ENCODE measurements at places on chromosomes 4 and X.

GRCh38 chr4:154521607-154522006 lies 28.6 kb downstream of the PLRG1 start:
- no peak for DNase-seq

DNA sequence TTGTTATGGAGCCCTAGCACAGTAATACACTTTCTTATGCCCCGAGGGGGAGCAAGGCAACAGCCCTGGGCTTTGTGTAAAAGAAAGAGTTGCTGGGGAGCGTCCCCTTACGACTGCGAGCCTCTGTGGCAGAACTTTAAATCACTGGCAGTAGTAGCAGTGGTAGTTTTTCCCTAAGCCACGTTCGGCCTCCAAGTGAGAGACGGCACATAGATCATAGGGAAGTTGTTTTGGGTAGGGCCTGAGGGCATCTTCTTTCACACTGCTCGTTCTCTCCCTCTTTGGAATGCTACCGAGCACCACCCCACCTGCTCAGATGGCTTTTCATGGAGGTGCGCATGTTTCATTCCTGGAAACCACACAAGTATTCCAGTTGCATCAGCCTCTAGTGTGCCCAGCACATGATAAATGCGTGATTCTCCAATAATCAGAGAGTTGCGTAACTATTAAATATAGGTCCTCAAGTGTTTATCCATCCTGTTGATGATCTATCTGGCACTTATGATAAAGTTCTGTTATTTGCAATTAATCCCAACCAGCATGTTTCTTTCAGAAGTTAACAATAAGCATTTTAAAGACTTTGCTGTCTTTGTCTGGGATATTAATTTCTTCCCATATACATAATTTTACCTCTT lies 7.0 kb upstream of the SYNPO2 start:
- no peak for DNase-seq

GRCh38 chr4:38606587-38606905 lies 57.5 kb upstream of the KLF3 start:
- DNase-seq = no peak

DNA sequence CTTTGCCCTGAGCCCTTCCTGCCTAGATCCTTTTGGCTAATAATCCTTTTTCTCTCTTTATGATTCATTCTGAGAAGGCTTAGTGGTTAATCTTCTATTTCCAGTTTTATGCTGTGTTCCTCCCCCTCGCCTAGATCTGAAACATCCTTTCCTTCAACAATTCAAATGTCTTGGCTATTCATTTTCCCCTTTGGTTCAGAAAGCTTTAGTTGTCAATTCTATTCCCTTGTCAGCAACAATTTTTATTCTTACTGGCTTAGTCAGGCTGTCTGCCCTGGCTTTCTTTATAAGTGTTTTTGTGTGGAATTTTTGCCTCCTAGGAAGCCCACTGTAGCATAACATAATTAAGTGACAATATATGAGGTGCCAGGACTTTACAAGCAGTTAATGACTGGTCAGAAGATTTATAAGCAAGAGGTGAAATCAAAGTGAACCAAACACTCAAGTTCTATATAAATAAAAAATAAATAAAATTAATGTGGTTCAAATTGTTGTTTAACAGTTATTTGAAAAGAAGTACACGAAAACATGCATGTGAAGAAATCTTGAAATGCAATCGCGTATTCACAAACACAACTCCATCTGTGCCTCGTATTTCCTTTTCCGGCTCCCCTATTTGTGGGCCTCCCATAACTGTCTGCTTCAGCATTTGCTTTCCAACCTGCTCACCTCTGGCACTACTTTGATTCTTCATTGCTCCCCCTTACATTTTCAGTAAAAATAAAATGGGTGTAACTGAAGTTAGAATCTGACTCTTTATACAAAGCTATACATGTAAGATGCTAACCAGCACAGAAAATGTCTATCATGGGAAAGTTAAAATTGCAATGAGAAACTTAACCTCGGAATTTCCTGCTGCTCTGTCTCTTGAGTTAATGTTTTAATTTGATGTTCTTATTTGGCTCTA lies 235.4 kb downstream of the SPRY1 start:
- peak; percentile 57 for DNase-seq

GRCh38 chrX:55007656-55008055 lies 7.5 kb downstream of the APEX2 start:
- DNase-seq = no peak

- DNase-seq = peak; percentile 48
Observed at GRCh38 chrX:100649550-100650356, 5.8 kb downstream of the SRPX2 start.

GRCh38 chr4:186943411-186943810 lies 219.8 kb upstream of the FAT1 start:
- no peak for DNase-seq

Measured in tongue (tissue), 3 donors.